ENCODE measurements at places on chromosomes 6 and 20. TPM values are rescaled to one million over a fixed set of nuclear protein-coding genes. Genes with fewer than 3 reads are reported as not detected.

- no peak for DNase-seq
These were observed 38.5 kb downstream of the RIPOR3 start for GRCh38 chr20:50652702-50653294.

DNA sequence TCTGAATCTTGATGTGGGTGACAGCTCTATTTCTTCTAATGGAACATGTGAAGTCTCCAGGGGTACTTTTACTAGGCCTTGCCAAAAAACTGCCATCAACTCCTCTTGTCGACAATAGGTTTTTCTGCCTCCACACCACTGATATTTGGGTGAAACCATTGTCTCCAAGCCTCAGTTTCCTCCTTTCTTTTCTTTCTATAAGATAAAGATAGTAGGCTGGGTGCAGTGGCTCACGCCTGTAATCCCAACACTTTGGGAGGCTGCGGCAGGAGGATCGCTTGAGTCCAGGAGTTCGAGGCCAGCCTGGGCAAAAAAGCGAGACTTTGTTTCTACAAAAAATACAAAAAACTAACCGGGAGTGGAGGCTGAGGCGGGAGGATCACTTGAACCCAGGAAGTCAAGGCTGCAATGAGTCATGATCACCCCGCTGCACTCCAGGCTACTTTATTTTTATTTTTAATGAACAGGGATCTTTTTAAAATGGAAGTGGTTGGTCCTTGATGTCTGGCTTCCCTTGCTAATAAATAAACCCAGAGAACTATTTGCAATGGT is 159.9 kb upstream of the TNFAIP3 start:
- no peak for DNase-seq

- DNase-seq: no peak
These were observed 733.8 kb upstream of the FLRT3 start for GRCh38 chr20:15071085-15071808.

- no peak for DNase-seq
These were observed 82.5 kb upstream of the BHLHE23 start for GRCh38 chr20:63089051-63089907.

DNA sequence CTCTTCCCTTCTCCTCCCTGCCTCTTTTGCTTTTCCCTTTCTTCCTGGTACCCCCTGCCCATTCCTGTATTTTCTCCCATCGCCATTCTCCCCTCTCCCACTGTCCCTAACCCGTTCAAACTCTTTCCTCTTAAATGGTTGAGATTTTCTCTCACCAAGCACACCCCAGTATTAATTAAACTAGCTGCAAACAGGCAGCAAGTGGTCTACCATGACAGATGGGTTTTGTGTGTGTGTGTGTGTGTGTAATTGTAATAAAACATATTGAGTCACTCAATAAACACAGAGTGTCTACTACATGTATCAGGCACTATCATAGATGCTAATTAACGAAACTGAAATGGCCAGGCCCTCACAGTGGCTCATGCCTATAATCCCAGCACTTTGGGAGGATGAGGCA is 6.7 kb downstream of the RAET1E start:
- no peak for DNase-seq

- no peak for DNase-seq
These were observed at the start of gene TCF21 for GRCh38 chr6:133888929-133889556. TSS of gene TCF21 (plus strand) at chr6:133889113. CDS start at chr6:133889398, 285 bp downstream.

GRCh38 chr6:121482004-121482693 is 46.7 kb downstream of the GJA1 start:
- no peak for DNase-seq

GRCh38 chr6:37735722-37736121 is 38.0 kb upstream of the MDGA1 start:
- DNase-seq: no peak

GRCh38 chr20:8490076-8490830 is 358.2 kb downstream of the PLCB1 start:
- no peak for DNase-seq

DNA sequence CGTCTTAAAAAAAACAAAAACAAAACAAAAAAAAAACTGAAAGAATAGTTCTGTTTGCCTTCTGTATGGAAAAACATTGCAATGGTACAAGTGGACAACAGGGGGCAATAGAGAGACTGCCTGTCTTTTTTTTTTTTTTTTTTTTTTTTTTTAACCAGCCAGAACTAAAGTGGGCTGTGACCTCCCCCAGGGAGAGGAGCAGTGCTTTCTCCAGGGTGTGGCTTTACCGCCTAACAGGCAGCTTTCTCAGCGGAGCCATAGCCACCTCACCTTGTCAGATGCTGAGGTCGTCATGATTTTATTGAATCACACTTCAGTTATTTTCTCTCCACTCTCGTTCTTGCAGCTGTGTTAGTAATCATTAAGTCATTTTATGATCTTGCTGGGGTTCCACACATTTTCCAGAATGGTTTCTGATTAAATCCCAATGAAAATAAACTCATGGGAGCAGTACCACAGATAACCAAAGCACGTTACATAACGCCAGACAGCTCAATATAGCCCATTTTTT is 78.4 kb downstream of the GMPR start:
- DNase-seq: peak; percentile 48

- no peak for DNase-seq
These were observed 157.0 kb downstream of the SOX4 start for GRCh38 chr6:21750575-21750974.

DNA sequence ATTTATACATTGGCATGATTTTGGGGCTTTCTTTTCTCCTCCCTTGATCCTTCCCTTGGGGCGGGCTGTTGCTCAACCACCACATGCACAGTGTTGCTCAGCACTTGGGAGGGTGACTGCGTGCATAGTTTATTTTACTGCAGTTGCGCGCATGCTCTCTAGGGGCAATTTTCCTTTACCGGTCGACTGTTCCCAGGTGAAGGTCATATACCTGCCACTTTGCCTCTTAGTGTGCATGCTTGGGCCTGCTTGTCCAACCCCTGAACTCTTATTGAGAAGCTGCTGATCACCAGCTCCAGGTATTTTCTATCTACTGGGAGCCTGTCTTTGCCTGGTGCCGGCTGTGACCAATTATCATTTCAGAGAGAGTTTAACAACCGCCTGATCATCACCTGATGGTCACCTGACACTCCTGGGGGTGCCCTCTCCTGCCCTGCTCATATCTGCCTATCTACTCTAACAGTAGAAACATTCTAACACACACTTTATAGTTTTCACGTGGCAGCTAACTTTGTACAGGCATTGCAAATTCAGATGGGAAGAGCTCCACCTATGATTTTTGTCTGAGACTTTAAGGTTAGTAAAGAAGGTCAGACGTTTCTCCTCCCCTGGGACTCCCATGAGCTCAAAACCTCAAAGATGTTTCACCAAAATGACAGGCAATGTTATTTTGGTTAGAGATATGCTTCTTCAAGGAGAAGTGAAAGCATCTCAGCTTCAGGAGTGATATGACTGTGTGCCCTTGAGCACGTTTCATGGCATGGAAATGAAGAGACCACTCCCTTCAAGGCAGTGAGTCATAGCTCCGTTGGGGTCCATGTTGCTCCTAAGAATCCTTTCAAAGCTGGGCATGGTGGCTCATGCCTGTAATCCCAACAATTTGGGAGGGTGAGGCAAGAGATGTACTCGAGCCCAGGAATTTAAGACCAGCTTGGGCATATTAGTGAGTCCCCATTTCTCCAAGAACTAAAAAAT is 227.5 kb upstream of the MYLIP start:
- DNase-seq: peak; percentile 41

The RGS19 gene
- total RNA-seq: 19.8 TPM

The GCM1 gene
- not detected for total RNA-seq

The MYCT1 gene
- not detected for total RNA-seq

Measured in H4 (cell line).